IMR-90 (cell line): ENCODE measurements at places on chromosomes 7 and 10. TPM values are rescaled to one million over a fixed set of nuclear protein-coding genes. Genes with fewer than 3 reads are reported as not detected.

The ADAMTS14 gene
- polyA plus RNA-seq = 0.31 and 0.33 TPM in 2 replicates

The PPP1R3C gene
- 10.8 and 17.4 TPM in 2 replicates for polyA plus RNA-seq

The FKBP14 gene
- polyA plus RNA-seq = 21.8 and 26.3 TPM in 2 replicates

The DNAJC12 gene
- polyA plus RNA-seq = 2.0 and 2.9 TPM in 2 replicates

The MRLN gene
- polyA plus RNA-seq = not detected in 2 replicates

The DLG5 gene
- 28.6 and 28.7 TPM in 2 replicates for polyA plus RNA-seq

The FKBP6 gene
- not detected in 2 replicates for polyA plus RNA-seq

The ACSM6 gene
- not detected in 2 replicates for polyA plus RNA-seq

The CCZ1B gene
- polyA plus RNA-seq = 34.3 and 41.0 TPM in 2 replicates

The FFAR4 gene
- not detected in 2 replicates for polyA plus RNA-seq

The PRKRIP1 gene
- polyA plus RNA-seq = 21.6 and 21.8 TPM in 2 replicates

GRCh38 chr10:62000726-62001125 lies 99.2 kb downstream of the ARID5B start:
- H3K27me3 ChIP-seq = no peaks in the 10 kb centered on the region
- H3K36me3 ChIP-seq = peaks cover 29% of the 10 kb centered on the region
- H3K27ac ChIP-seq = no peak overlapping the region
- no peak for DNase-seq
- H3K4me1 ChIP-seq = peaks cover 9% of the 10 kb centered on the region

DNA sequence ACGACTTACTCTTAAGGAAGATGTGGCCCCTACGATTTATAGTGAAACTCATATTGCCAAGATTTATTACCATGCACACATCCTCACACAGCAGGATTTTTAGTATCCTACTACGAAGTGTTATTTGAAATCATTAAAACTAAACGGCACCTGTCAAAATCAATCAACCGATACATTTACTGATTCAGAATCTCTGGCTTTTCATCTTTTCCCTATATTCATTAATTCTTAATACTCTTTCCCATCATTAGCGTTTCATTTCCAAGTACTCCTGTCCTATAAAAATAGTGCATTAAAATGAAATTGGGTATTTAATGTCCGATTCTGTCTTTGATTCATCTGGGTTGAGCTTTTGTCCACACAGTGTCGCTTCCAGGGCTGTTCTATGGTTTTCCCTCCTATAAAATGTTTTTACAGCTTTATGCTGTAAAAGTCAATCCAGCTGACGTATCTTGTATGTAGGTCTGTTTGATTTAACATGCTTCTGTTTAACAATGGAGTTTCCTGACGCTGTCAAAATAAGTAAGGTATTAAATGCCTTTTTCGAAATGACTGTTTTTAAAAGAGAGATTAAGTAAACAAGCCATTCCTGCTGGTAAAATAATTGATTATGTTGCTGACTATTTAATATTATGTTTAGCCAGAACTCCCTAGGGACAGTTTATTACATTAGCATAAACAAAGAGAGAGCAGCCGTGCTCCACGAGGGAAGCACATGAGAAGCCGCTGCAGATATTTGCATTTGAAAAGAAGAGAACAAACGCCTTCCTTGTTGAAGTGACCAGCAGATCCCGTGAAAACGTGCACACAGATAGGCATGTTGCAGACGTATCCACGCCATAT lies 22.3 kb upstream of the SFMBT2 start:
- no peak overlapping the region for H3K4me3 ChIP-seq
- no peak overlapping the region for H3K27ac ChIP-seq
- no peaks in the 10 kb centered on the region for H3K27me3 ChIP-seq
- no peak for DNase-seq
- H3K4me1 ChIP-seq = no peaks in the 10 kb centered on the region

- peaks cover 59% of the 10 kb centered on the region for H3K36me3 ChIP-seq
- DNase-seq = no peak
- no peaks in the 10 kb centered on the region for H3K4me1 ChIP-seq
- H3K4me3 ChIP-seq = no peak overlapping the region
Observed at GRCh38 chr10:385571-386300, 250.5 kb downstream of the ZMYND11 start.

- H3K36me3 ChIP-seq = no peaks in the 10 kb centered on the region
- DNase-seq = no peak
- H3K27ac ChIP-seq = peak overlapping the region; percentile 93
- peaks cover 24% of the 10 kb centered on the region for H3K4me1 ChIP-seq
Observed at GRCh38 chr7:106420736-106421135, 136.0 kb upstream of the NAMPT start.

GRCh38 chr7:80078159-80078731 lies 56.4 kb upstream of the GNAI1 start:
- no peak overlapping the region for H3K27ac ChIP-seq
- H3K4me3 ChIP-seq = peak overlapping the region; percentile 25; the same call in 1 of the 2 replicates
- H3K36me3 ChIP-seq = no peaks in the 10 kb centered on the region
- DNase-seq = peak; percentile 40
- H3K27me3 ChIP-seq = no peaks in the 10 kb centered on the region

GRCh38 chr7:129187681-129188371 lies 607 bp upstream of the SMO start:
- H3K4me3 ChIP-seq = peak overlapping the region; percentile 93
- no peak for DNase-seq
- H3K27me3 ChIP-seq = peaks cover 11% of the 10 kb centered on the region

GRCh38 chr7:22601812-22602565 lies 102.0 kb upstream of the STEAP1B start:
- H3K27ac ChIP-seq = no peak overlapping the region
- no peak overlapping the region for H3K4me3 ChIP-seq
- no peaks in the 10 kb centered on the region for H3K27me3 ChIP-seq
- DNase-seq = peak; percentile 85
- no peaks in the 10 kb centered on the region for H3K36me3 ChIP-seq

GRCh38 chr7:47026780-47027361 lies 555.0 kb downstream of the TNS3 start:
- H3K4me1 ChIP-seq = no peaks in the 10 kb centered on the region
- no peaks in the 10 kb centered on the region for H3K36me3 ChIP-seq
- peaks cover 20% of the 10 kb centered on the region for H3K27me3 ChIP-seq
- no peak overlapping the region for H3K4me3 ChIP-seq

DNA sequence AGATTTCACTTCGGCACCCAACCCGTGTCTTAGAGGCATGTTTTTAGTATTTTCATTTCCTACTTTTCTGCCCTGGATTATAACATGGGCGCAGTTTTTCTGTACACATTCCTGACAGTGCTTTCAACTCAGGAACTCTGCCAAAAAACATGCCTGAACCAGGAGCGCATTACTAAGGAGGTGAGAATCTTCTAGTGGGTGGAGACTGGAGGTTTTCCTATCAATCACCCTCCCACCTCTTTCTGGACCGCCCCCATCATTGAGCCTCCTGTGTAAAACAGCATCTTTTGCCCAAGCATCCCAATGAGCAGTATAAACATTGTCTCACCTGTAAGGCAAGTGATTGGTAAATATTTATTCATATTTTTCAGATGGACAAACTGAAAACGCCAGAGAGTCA lies 53.2 kb downstream of the STK17A start:
- H3K36me3 ChIP-seq = peaks cover 36% of the 10 kb centered on the region
- peak overlapping the region; percentile 9; the same call in 1 of the 2 replicates for H3K27ac ChIP-seq
- no peaks in the 10 kb centered on the region for H3K27me3 ChIP-seq
- DNase-seq = peak; percentile 78

DNA sequence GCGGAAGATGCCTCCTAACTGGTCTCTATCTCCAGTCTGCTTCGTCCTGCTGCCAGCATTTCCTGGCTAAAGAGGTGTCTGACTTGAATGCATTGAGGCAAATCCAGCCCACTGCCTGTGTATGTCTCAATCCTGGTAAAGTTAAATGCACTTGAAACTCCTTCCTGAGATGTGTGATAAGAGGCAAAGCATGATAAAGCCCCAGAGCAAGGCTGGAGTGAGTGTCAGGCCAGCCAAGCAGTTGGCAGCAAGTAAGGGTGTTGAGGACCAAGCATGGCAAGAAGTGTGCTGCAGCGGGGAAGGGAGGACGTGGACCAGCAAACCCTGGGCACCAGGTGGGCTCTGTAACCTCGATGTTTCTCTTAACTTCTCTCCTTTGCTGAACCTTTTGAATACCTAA lies 29.1 kb downstream of the LRRC18 start:
- no peak for DNase-seq
- no peaks in the 10 kb centered on the region for H3K36me3 ChIP-seq
- no peaks in the 10 kb centered on the region for H3K4me1 ChIP-seq

DNA sequence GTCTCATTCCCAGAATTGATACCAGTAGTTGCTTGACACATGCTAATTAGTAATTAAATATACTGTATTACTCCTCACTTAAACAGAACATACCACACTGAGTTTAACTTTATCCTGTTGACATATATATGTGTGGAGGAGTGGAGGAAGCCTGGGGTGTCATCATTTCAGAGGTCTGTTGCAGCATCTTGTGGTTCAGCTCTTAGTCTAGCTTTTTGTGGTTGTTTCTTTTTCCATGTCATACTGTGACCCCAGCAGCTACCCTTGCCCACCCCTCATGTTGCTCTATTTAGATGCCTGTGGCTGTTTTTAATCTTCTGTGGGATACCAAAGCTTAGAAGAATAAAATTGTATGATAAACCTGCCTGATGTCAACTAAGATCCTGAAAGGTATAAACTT lies 875.4 kb downstream of the LRMDA start:
- H3K4me3 ChIP-seq = no peak overlapping the region
- peaks cover 12% of the 10 kb centered on the region for H3K4me1 ChIP-seq
- peak; percentile 68 for DNase-seq
- H3K36me3 ChIP-seq = no peaks in the 10 kb centered on the region

DNA sequence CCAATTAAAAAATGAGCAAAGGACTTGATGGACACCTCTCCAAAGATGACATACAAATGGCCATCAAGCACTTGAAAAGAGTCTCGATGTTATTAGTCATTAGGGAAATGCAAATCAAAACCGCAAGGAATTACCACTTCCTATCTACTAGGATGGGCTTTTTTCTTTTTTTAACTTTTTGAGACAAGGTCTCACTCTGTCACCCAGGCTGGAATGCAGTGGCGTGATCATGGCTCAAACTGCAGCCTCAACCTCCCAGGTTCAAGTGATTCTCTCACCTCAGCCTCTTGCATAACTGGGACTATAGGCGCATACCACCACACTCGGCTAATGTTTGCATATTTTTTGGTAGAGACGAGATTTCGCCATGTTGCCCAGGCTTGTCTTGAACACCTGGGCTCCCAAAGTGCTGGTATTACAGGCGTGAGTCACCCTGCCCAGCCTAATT lies 13.6 kb downstream of the NKX1-2 start:
- DNase-seq = no peak
- H3K36me3 ChIP-seq = no peaks in the 10 kb centered on the region
- H3K27me3 ChIP-seq = peaks cover 4% of the 10 kb centered on the region
- no peak overlapping the region for H3K27ac ChIP-seq
- no peaks in the 10 kb centered on the region for H3K4me1 ChIP-seq

DNA sequence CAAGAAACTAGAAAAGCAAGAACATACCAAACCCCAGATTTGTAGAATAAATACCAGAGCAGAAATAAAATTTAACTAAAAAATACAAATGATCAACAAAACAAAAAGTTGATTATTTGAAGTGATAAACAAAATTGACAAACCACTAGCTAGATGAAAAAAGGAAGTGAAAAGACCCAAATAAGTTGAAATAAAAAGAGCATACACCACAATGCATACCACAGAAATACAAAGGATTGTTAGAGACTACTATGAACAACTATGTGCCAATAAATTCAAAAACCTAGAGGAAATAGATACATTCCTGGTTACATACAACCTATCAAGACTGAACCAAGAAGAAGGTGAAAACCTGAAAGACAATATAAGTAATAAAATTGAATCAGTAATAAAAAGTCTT lies 333.4 kb downstream of the SH2D4B start:
- no peaks in the 10 kb centered on the region for H3K4me1 ChIP-seq
- H3K27me3 ChIP-seq = no peaks in the 10 kb centered on the region
- H3K36me3 ChIP-seq = no peaks in the 10 kb centered on the region
- no peak overlapping the region for H3K27ac ChIP-seq

- H3K4me3 ChIP-seq = no peak overlapping the region
- DNase-seq = peak; percentile 83
- no peaks in the 10 kb centered on the region for H3K36me3 ChIP-seq
- no peaks in the 10 kb centered on the region for H3K27me3 ChIP-seq
Observed at GRCh38 chr10:3805201-3805790, 20.3 kb upstream of the KLF6 start.

GRCh38 chr10:50033481-50033880 lies 34.3 kb upstream of the WASHC2A start:
- H3K4me1 ChIP-seq = no peaks in the 10 kb centered on the region
- H3K4me3 ChIP-seq = no peak overlapping the region
- DNase-seq = peak; percentile 74
- no peak overlapping the region for H3K27ac ChIP-seq

GRCh38 chr7:147363101-147363500 lies 1227.5 kb upstream of the C7orf33 start:
- H3K4me1 ChIP-seq = no peaks in the 10 kb centered on the region
- no peak overlapping the region for H3K27ac ChIP-seq

DNA sequence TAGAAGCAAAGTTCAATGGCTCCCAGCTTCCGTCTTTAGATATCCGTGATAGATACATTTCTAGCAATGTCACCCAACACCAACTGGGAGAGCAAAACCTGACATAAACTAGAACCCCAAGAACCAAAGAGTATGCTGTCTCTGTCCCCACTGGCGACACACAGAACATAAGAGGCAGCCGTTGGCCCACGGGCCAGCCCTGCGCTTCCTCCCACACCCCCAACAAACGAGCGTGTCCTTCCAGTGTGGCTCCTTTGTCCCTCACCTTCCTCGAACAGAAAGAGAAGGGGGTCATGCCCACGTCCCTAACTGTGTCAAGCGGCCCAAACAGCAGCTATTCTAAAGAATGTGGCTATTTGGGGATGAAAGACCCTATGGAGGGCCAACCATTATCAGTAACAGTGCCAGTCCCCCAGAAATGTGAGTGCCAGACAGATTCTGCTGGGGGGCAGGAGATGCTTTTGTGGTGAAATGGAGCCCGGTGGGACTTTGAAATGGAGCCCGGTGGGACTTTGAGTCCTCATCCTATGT lies 171.9 kb downstream of the USP6NL start:
- DNase-seq = no peak
- H3K4me1 ChIP-seq = no peaks in the 10 kb centered on the region
- H3K4me3 ChIP-seq = no peak overlapping the region
- no peaks in the 10 kb centered on the region for H3K36me3 ChIP-seq
- no peak overlapping the region for H3K27ac ChIP-seq

GRCh38 chr7:75559355-75559975 lies 67.3 kb downstream of the SPDYE5 start:
- no peak for DNase-seq
- H3K4me1 ChIP-seq = no peaks in the 10 kb centered on the region
- H3K27ac ChIP-seq = no peak overlapping the region
- H3K27me3 ChIP-seq = no peaks in the 10 kb centered on the region

- peak; percentile 68 for DNase-seq
- H3K36me3 ChIP-seq = no peaks in the 10 kb centered on the region
- H3K4me3 ChIP-seq = no peak overlapping the region
- H3K27ac ChIP-seq = no peak overlapping the region
- peaks cover 12% of the 10 kb centered on the region for H3K27me3 ChIP-seq
Observed at GRCh38 chr10:117175901-117176534, 21.3 kb upstream of the KCNK18 start.
